ENCODE measurements at places on chromosomes 1 and 21. TPM values are rescaled to one million over a fixed set of nuclear protein-coding genes. Genes with fewer than 3 reads are reported as not detected.

TMEM200B gene
- total RNA-seq: 2.1 TPM

WDR64 gene
- total RNA-seq: not detected

WNT2B gene
- total RNA-seq: 1.6 TPM

MEX3A gene
- total RNA-seq: 15.8 TPM

SLAMF7 gene
- 0.21 TPM for total RNA-seq

IL12RB2 gene
- 0.26 TPM for total RNA-seq

ACTL8 gene
- total RNA-seq: not detected

FLG2 gene
- not detected for total RNA-seq

RAD54L gene
- 29.4 TPM for total RNA-seq

GRCh38 chr1:111062624-111063023 is 77.3 kb downstream of the DRAM2 start:
- no peaks in the 10 kb centered on the region for H3K36me3 ChIP-seq
- H3K4me3 ChIP-seq: no peak overlapping the region

GRCh38 chr1:167447521-167448136 is 70.7 kb downstream of the CD247 start:
- H3K4me1 ChIP-seq: no peaks in the 10 kb centered on the region
- DNase-seq: peak; percentile 41

- no peaks in the 10 kb centered on the region for H3K4me1 ChIP-seq
- H3K27me3 ChIP-seq: no peaks in the 10 kb centered on the region
- H3K36me3 ChIP-seq: no peaks in the 10 kb centered on the region
- DNase-seq: no peak
- no peak overlapping the region for H3K27ac ChIP-seq
Observed at GRCh38 chr1:37338658-37339057, 135.7 kb upstream of the ZC3H12A start.

DNA sequence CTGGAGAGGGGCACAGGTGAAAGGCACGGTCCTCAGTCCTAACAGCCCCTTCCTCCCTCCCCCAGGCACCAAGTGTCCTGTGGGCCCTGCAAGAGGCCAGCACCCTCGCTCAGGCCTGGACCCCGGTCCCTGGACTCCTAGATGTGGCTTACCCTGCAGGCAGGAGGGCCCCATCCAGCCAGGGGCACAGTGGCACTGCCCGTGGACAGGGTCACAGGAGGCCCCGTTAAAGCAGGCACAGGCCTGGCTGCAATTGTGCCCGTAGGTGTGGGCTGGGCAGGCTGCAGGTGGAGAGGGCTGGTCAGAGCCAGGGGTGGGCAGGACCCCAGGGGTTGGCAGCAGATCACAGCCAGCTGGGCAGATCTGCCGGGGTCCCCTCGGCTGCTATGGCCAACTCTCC is 44.5 kb downstream of the ARHGEF16 start:
- H3K27me3 ChIP-seq: no peaks in the 10 kb centered on the region
- DNase-seq: no peak
- H3K27ac ChIP-seq: no peak overlapping the region
- peaks cover 20% of the 10 kb centered on the region for H3K4me1 ChIP-seq

DNA sequence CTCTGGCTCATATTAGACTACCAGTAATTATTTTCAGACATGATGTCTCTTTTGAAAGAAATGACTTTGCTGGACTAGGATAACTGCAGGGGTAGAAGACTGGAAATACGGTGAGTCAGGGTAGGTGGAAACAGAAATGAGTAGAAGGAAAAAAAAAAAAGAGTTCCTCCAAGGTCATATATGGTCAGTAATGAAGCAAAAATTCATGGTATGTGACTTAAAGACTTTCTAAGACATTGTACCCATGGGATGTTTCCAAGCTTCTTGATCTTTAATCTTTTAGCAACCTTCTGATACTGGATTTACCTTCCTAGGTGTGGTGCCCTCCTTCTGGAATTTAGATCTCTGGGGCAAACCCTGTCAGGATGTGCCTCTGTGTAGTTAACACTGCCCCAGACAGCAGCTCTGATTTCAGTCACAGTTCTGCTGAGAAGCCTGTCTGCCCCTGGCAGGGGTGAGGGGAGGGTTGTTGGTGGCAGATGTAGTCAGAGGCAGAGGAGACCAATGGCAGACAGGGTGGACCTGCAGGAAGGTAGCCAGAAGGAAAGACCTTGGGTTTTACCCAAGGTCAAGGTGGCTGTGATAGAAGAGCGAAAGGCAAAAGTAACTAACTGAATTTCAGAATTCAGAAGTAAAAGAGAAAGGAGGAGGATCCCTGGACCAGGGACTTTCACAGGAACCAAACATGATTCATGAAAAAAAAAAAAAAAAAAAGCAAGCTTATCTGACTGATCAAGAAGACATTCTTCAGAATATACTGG is 44.1 kb upstream of the BCL10 start:
- peaks cover 32% of the 10 kb centered on the region for H3K4me1 ChIP-seq
- peak overlapping the region; percentile 56 for H3K27ac ChIP-seq
- H3K4me3 ChIP-seq: no peak overlapping the region
- peaks cover 6% of the 10 kb centered on the region for H3K36me3 ChIP-seq
- no peaks in the 10 kb centered on the region for H3K27me3 ChIP-seq

DNA sequence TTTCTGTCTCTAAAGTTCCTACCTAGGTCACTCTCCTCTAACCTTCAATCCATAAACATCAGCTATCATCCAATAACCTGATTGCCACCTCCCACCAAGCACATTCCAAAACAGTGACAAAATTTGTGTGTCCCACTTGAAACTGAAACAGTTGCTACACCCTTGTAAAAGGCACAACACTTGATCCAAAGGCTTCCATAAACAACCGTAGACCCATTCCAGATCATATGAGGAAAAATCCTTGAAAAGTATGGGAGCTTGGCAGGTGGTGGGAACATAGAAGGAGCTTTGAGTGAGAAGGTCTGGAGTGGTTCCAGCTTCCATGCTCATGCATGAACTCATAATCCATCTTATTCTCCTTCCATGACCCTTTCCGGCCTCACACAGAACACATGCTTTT is 82.0 kb upstream of the ATP1A1 start:
- no peaks in the 10 kb centered on the region for H3K27me3 ChIP-seq
- no peak overlapping the region for H3K4me3 ChIP-seq
- no peak for DNase-seq
- no peak overlapping the region for H3K27ac ChIP-seq
- H3K36me3 ChIP-seq: no peaks in the 10 kb centered on the region
- H3K4me1 ChIP-seq: no peaks in the 10 kb centered on the region

GRCh38 chr1:235416662-235417049 is 49.4 kb downstream of the TBCE start:
- DNase-seq: no peak
- no peak overlapping the region for H3K4me3 ChIP-seq
- no peaks in the 10 kb centered on the region for H3K27me3 ChIP-seq
- H3K36me3 ChIP-seq: no peaks in the 10 kb centered on the region
- peak overlapping the region; percentile 83 for H3K27ac ChIP-seq
- peaks cover 35% of the 10 kb centered on the region for H3K4me1 ChIP-seq

DNA sequence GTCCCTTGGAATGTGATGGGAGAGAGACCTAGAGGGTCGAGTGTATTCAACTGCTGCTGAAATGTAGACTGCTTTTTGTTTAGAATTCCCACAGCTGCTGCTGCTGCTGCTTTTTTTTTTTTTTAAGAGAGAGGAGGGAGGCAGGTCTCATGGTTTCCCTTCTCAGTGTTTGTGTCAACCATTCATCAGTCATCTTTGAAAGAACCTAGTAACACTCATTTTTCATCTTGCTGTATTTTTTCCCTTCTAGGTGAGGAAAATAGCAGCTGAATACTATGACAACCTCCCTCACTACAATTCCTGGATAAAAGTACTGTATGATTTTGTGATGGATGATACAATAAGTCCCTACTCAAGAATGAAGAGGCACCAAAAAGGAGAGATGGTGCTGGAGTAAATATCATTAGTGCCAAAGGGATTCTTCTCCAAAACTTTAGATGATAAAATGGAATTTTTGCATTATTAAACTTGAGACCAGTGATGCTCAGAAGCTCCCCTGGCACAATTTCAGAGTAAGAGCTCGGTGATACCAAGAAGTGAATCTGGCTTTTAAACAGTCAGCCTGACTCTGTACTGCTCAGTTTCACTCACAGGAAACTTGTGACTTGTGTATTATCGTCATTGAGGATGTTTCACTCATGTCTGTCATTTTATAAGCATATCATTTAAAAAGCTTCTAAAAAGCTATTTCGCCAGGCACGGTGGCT is 9.2 kb downstream of the DEGS1 start:
- H3K36me3 ChIP-seq: peaks cover 4% of the 10 kb centered on the region
- DNase-seq: no peak
- no peak overlapping the region for H3K27ac ChIP-seq
- H3K4me1 ChIP-seq: no peaks in the 10 kb centered on the region
- no peaks in the 10 kb centered on the region for H3K27me3 ChIP-seq

DNA sequence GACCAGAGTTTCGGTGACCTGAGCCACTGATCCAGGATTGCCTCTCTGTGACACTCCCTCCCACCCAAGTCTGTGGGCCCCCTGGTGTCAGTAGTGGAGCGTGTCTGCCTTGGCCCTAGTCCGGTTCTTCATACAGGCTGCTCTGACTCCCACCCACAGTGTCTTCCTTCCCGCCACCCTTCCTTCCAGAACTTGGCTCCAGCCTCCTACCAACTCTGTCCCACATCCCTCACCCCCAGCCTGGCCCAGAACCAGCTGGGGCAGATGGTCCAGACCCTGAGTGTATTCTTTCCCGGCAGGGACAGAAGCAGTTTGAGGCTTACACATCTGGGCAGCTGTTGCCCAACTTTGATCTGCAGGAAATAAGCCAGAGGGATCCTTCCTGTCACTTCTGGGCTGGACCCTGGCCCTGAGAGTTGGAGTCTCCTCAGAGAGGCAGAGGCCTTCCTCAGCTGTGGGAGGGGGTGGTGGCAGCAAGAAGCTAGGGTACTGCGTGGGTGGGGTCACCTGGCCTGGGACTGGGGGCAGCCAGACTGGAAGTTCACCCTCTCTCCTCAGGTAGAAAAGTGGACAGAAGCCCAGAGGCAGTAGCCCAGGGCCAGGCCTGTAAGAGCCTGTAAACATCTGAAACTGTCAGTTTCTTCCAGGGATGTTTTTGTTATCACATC is 43.1 kb upstream of the EPS8L3 start:
- peaks cover 40% of the 10 kb centered on the region for H3K4me1 ChIP-seq
- no peaks in the 10 kb centered on the region for H3K36me3 ChIP-seq
- no peak for DNase-seq
- no peak overlapping the region for H3K4me3 ChIP-seq
- no peaks in the 10 kb centered on the region for H3K27me3 ChIP-seq

DNA sequence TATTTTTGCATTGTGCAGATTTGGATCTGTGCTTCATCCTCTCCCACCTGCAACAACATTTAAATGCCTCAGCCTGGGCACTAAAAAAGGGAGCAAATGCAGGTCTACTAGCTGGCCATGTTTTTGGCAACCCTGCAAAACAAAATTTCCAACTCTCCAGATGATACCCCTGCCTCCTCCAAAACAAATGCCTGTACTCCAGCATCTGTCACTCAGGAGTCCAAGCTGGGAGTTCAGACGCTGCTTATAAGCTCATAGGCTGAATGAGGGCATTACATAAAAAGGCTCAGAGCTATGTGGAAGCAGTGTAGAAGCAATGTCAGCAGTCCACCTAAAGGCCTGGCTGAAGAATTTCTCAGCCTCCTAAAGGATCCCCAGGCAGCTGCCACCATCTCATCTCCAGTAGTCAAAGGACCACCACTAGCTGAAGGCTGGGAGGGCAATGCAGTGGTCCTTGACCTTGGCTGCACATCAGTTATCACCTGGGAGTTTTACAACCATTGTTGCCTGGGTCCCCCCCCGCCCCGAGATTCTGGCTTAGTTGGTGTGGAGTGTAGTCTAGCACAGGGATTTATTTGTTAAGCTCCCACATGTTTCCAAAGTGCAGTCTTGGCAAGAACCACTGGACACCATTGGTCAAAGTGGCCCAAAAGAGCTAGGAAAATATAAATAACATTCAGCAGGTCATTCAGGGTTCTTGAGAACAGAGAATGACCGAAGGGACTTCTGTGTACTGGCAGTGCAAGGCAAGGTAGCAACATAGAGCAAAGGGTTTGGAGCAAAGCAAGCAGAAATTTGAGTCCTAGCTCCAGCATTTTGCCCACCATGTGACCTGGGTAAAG is 57.2 kb downstream of the ITPKB start:
- peaks cover 7% of the 10 kb centered on the region for H3K4me1 ChIP-seq
- no peaks in the 10 kb centered on the region for H3K27me3 ChIP-seq
- H3K4me3 ChIP-seq: no peak overlapping the region
- no peak overlapping the region for H3K27ac ChIP-seq
- no peak for DNase-seq
- no peaks in the 10 kb centered on the region for H3K36me3 ChIP-seq

GRCh38 chr1:27445177-27445936 is 44.6 kb downstream of the WASF2 start:
- no peaks in the 10 kb centered on the region for H3K36me3 ChIP-seq
- H3K27ac ChIP-seq: no peak overlapping the region
- 0 out of 2 replicates have a peak, but pooled peaks cover 3% of the 10 kb centered on the region for H3K4me1 ChIP-seq
- no peak for DNase-seq

DNA sequence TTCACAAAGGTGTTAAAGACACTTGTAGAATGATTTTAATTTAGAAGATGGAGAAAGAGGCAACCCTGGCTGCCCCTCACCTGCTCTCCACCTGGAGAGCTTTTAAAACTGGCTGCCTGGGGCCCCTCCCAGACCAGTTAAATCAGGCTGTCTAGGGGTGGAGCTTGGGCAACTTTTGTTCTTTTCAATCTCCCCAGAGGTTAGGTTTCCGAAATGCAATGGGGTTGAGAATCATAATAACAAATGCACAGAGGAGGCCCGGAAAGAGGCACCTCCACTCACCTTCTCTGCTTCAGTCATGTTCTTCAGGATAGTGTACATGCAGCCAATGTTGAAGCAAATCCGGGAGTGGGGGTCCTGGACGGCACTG is 400 bp downstream of the NCF2 start:
- no peak overlapping the region for H3K27ac ChIP-seq
- no peak overlapping the region for H3K4me3 ChIP-seq
- no peaks in the 10 kb centered on the region for H3K36me3 ChIP-seq
- DNase-seq: no peak

DNA sequence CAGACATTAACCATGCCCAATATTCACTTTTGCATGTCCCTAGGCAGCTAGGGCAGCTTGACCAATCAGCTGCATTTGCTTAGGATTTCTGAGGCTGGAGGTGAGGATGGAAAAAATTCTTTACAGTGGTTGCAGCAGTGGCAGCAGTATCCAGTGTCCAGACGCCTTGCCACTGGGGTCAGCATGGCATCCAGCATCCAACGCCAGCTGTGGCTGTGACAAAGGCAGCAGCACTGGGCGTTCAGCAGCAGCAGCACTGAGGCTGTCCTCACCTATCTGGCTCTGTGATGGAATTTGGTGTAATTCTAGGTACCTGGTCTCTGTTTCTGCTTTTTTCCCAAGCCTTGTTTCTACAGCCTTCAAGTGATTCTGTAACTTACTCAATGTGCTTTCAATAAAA is 15.5 kb downstream of the RHBDL2 start:
- no peaks in the 10 kb centered on the region for H3K36me3 ChIP-seq
- DNase-seq: no peak
- no peak overlapping the region for H3K27ac ChIP-seq
- H3K4me3 ChIP-seq: no peak overlapping the region
- H3K27me3 ChIP-seq: no peaks in the 10 kb centered on the region
- no peaks in the 10 kb centered on the region for H3K4me1 ChIP-seq

GRCh38 chr1:88892357-88892877 is 1.1 kb upstream of the GTF2B start:
- H3K27ac ChIP-seq: peak overlapping the region; percentile 92
- peak; percentile 87 for DNase-seq
- H3K4me3 ChIP-seq: peak overlapping the region; percentile 93
- no peaks in the 10 kb centered on the region for H3K27me3 ChIP-seq

All from Panc1 (cell line).